ENCODE measurements at places on chromosomes 7 and 10. TPM values are rescaled to one million over a fixed set of nuclear protein-coding genes. Genes with fewer than 3 reads are reported as not detected.

The GPR15LG gene
- not detected for total RNA-seq

The PTPRN2 gene
- total RNA-seq, result 1.4 TPM

The NKX2-3 gene
- not detected for total RNA-seq

The ASAH2 gene
- 0.86 TPM for total RNA-seq

The ANXA8L1 gene
- total RNA-seq, result not detected

The MBLAC1 gene
- 2.9 TPM for total RNA-seq

The ARHGEF5 gene
- total RNA-seq, result 0.33 TPM

The C10orf105 gene
- under 0.01 TPM for total RNA-seq

The PRR15 gene
- 0.48 TPM for total RNA-seq

The LRRTM3 gene
- total RNA-seq, result not detected

The CYP26A1 gene
- 1.3 TPM for total RNA-seq

The EMX2 gene
- not detected for total RNA-seq

The CALHM3 gene
- not detected for total RNA-seq

The AMZ1 gene
- total RNA-seq, result not detected

The AGR2 gene
- not detected for total RNA-seq

The TBX20 gene
- not detected for total RNA-seq

The SHTN1 gene
- 8.5 TPM for total RNA-seq

The RRP12 gene
- total RNA-seq, result 25.0 TPM

The FXYD4 gene
- total RNA-seq, result not detected

The MMP21 gene
- 0.33 TPM for total RNA-seq

The SH2B2 gene
- total RNA-seq, result 1.6 TPM

The PLEKHS1 gene
- under 0.01 TPM for total RNA-seq

The FAM13C gene
- total RNA-seq, result 8.3 TPM

The ASB4 gene
- total RNA-seq, result not detected

The PAPOLB gene
- not detected for total RNA-seq

The SPACDR gene
- 0.48 TPM for total RNA-seq

The SUN3 gene
- not detected for total RNA-seq

The MCM10 gene
- total RNA-seq, result 5.6 TPM

The NODAL gene
- total RNA-seq, result not detected

The LRIT1 gene
- not detected for total RNA-seq

The CALML5 gene
- not detected for total RNA-seq

The CNTNAP2 gene
- total RNA-seq, result not detected

The ABCC2 gene
- total RNA-seq, result 0.86 TPM

The PNLIPRP2 gene
- total RNA-seq, result not detected

The XRCC2 gene
- 2.9 TPM for total RNA-seq

The DRGX gene
- total RNA-seq, result not detected

The ACTR3C gene
- 0.67 TPM for total RNA-seq

The BICC1 gene
- total RNA-seq, result 0.48 TPM

The SPDYE2B gene
- total RNA-seq, result not detected

The OPN1SW gene
- total RNA-seq, result not detected

The DOCK1 gene
- total RNA-seq, result 108 TPM

The ALOX5 gene
- total RNA-seq, result not detected

The BLNK gene
- not detected for total RNA-seq

The NEUROD6 gene
- not detected for total RNA-seq

The AKR1E2 gene
- 7.2 TPM for total RNA-seq

The HOXA1 gene
- 1.6 TPM for total RNA-seq

The AFAP1L2 gene
- 6.5 TPM for total RNA-seq

The AASS gene
- total RNA-seq, result 18.4 TPM

The HOXA11 gene
- 2.9 TPM for total RNA-seq

The HYAL4 gene
- 0.86 TPM for total RNA-seq

The CACUL1 gene
- 34.6 TPM for total RNA-seq

The CDHR3 gene
- 2.1 TPM for total RNA-seq

The IDI2 gene
- total RNA-seq, result not detected

The GRM3 gene
- total RNA-seq, result not detected

The GPNMB gene
- 0.57 TPM for total RNA-seq

The ATOH7 gene
- not detected for total RNA-seq

The METTL27 gene
- 0.98 TPM for total RNA-seq

The PLXNA4 gene
- total RNA-seq, result 33.2 TPM
